CD4-positive, alpha-beta T cell (primary cell): ENCODE measurements at places on chromosomes 3 and 15.

- no peaks in the 10 kb centered on the region for H3K4me1 ChIP-seq
- H3K4me3 ChIP-seq, result no peak overlapping the region
- no peak for DNase-seq
- H3K27ac ChIP-seq, result no peak overlapping the region
- H3K27me3 ChIP-seq, result no peaks in the 10 kb centered on the region
Measured at GRCh38 chr15:81849289-81849688, 196.5 kb downstream of the MEX3B start.

DNA sequence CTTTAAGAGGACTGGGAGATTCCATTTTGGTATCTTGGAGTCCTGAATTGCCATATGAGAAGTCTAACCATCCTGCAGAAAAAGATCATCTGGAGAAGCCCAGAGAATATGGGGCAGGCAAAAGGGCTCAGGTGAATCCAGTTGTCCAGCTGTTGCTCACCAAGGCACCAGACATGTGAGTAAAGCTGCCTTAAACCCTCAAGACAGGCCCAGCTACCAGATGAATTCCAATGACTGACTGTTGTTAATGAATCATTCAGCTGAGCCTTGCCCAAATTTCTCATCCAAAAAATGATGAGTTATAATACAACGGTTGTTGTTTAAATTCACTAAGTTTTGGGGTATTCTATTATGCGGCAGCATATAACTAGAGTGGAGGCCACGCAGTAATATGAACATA, 22.0 kb upstream of the NANOGP8 start:
- no peaks in the 10 kb centered on the region for H3K27me3 ChIP-seq
- no peak for DNase-seq
- no peak overlapping the region for H3K27ac ChIP-seq
- H3K36me3 ChIP-seq, result no peaks in the 10 kb centered on the region
- H3K4me3 ChIP-seq, result no peak overlapping the region

GRCh38 chr3:46472736-46473135, 8.0 kb upstream of the LTF start:
- no peaks in the 10 kb centered on the region for H3K4me1 ChIP-seq
- no peak for DNase-seq
- H3K27ac ChIP-seq, result no peak overlapping the region

- DNase-seq, result no peak
- peaks cover 33% of the 10 kb centered on the region for H3K4me1 ChIP-seq
- peaks cover under 1% of the 10 kb centered on the region for H3K36me3 ChIP-seq
- peak overlapping the region; percentile 30 for H3K27ac ChIP-seq
Measured at GRCh38 chr3:42081838-42082473, 9.2 kb upstream of the TRAK1 start.

DNA sequence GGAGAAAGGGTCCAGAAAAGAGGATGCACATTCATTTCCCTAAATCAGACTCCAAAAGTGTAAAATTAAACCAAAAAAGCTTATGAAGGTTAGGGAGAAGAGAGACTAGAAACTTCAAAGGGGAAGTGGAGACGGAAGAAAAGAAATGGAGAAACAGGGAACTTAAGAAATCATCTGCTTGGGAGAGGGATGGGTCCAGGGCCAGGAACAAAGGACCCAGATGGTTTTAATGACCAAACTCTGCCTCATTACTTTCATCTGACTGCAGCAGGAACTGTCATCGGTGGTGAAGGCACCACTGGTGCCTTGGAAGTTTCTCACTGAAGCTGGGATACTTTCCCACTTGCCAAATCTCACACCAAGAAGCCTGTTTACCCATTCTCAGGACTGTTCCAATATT, 70.5 kb upstream of the SLC4A7 start:
- H3K4me1 ChIP-seq, result no peaks in the 10 kb centered on the region
- H3K36me3 ChIP-seq, result no peaks in the 10 kb centered on the region
- no peak for DNase-seq
- H3K27ac ChIP-seq, result no peak overlapping the region

GRCh38 chr3:106745344-106746168, 631.7 kb upstream of the CCDC54 start:
- no peak overlapping the region for H3K27ac ChIP-seq
- no peaks in the 10 kb centered on the region for H3K36me3 ChIP-seq
- DNase-seq, result no peak
- no peaks in the 10 kb centered on the region for H3K27me3 ChIP-seq
- H3K4me1 ChIP-seq, result no peaks in the 10 kb centered on the region

- no peaks in the 10 kb centered on the region for H3K4me1 ChIP-seq
- H3K4me3 ChIP-seq, result no peak overlapping the region
- no peaks in the 10 kb centered on the region for H3K36me3 ChIP-seq
- no peak for DNase-seq
- H3K27ac ChIP-seq, result no peak overlapping the region
Measured at GRCh38 chr3:42451116-42451515, 40.7 kb upstream of the LYZL4 start.

GRCh38 chr3:133893683-133894352, 1.9 kb downstream of the RAB6B start:
- no peak overlapping the region for H3K4me3 ChIP-seq
- peaks cover 23% of the 10 kb centered on the region for H3K27me3 ChIP-seq
- H3K36me3 ChIP-seq, result no peaks in the 10 kb centered on the region
- no peak overlapping the region for H3K27ac ChIP-seq
- no peak for DNase-seq
- H3K4me1 ChIP-seq, result peaks cover 7% of the 10 kb centered on the region

GRCh38 chr3:56980798-56981390, 79.6 kb upstream of the SPATA12 start:
- H3K27ac ChIP-seq, result no peak overlapping the region
- H3K36me3 ChIP-seq, result no peaks in the 10 kb centered on the region
- no peak for DNase-seq
